ENCODE measurements at places on chromosomes 4 and X. TPM values are rescaled to one million over a fixed set of nuclear protein-coding genes. Genes with fewer than 3 reads are reported as not detected.

GRCh38 chr4:111464251-111465045, 680.8 kb upstream of the FAM241A start:
- no peak overlapping the region for H3K27ac ChIP-seq
- no peaks in the 10 kb centered on the region for H3K27me3 ChIP-seq
- H3K4me3 ChIP-seq = no peak overlapping the region
- no peak for DNase-seq

DNA sequence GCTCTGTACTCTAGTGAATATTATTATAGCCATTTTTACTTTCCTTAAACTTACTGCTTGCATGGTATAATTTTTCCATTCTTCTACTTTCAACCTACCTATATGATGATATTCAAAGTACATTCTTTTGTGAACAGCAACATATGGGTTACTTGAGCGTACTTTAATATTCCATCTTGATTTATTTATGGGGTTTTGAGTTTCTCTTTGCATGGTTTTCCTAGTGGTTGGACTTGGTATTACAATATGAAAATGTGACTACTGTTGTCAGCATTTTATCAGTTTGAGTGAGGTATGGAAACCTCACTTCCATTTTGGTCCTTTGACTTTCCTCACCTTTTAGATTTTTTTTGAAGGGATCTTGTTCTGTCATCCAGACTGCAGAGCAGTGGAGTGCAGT, 35.9 kb downstream of the ADGRG4 start:
- H3K4me1 ChIP-seq = no peaks in the 10 kb centered on the region
- H3K36me3 ChIP-seq = no peaks in the 10 kb centered on the region
- no peaks in the 10 kb centered on the region for H3K27me3 ChIP-seq

DNA sequence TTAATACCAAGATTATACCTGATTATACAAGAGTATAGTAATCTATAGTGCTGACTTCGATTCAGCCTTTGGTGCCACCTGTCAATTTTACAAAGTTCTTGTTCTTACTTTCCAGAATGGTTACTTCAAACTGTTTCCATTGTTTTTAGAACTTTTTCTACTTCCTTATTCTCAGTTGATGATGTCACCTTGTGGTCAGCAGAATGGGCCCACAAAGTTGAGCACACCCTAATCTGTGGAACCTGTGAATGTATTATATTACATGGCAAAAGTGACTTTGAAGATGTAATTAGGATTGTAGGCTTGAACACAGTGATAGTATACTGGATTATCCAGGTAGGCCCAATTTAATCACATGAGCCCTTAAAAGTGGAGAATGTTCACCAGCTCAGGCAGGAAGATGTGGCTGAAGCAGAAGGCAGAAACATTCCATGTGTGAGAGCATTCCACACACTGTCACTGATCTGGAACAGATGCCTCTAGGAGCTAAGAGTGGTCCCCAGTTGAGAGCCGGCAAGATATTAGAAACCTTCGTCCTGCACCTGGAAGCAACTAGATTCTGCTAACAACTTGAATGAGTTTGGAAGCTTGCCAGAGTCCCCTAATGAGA, 6.3 kb upstream of the SGMS2 start:
- H3K27me3 ChIP-seq = no peaks in the 10 kb centered on the region
- no peak overlapping the region for H3K27ac ChIP-seq
- H3K36me3 ChIP-seq = no peaks in the 10 kb centered on the region
- no peak for DNase-seq

- H3K4me1 ChIP-seq = no peaks in the 10 kb centered on the region
- no peaks in the 10 kb centered on the region for H3K27me3 ChIP-seq
- H3K4me3 ChIP-seq = no peak overlapping the region
- H3K27ac ChIP-seq = no peak overlapping the region
- no peak for DNase-seq
- H3K36me3 ChIP-seq = no peaks in the 10 kb centered on the region
Measured at GRCh38 chr4:163042306-163042705, 124.4 kb downstream of the NAF1 start.

- H3K27ac ChIP-seq = no peak overlapping the region
- DNase-seq = no peak
- H3K4me3 ChIP-seq = no peak overlapping the region
- no peaks in the 10 kb centered on the region for H3K4me1 ChIP-seq
- H3K27me3 ChIP-seq = no peaks in the 10 kb centered on the region
Measured at GRCh38 chrX:10582215-10582733, 38.1 kb downstream of the MID1 start.

- no peaks in the 10 kb centered on the region for H3K27me3 ChIP-seq
- H3K4me1 ChIP-seq = no peaks in the 10 kb centered on the region
- no peaks in the 10 kb centered on the region for H3K36me3 ChIP-seq
Measured at GRCh38 chrX:15576019-15576418, 24.7 kb downstream of the ACE2 start.

Gene TEX11
- not detected for total RNA-seq
